ENCODE measurements at places on chromosomes 12 and 14.

GRCh38 chr14:57576498-57576897 lies 82.8 kb upstream of the CCDC198 start:
- no peak for DNase-seq

DNA sequence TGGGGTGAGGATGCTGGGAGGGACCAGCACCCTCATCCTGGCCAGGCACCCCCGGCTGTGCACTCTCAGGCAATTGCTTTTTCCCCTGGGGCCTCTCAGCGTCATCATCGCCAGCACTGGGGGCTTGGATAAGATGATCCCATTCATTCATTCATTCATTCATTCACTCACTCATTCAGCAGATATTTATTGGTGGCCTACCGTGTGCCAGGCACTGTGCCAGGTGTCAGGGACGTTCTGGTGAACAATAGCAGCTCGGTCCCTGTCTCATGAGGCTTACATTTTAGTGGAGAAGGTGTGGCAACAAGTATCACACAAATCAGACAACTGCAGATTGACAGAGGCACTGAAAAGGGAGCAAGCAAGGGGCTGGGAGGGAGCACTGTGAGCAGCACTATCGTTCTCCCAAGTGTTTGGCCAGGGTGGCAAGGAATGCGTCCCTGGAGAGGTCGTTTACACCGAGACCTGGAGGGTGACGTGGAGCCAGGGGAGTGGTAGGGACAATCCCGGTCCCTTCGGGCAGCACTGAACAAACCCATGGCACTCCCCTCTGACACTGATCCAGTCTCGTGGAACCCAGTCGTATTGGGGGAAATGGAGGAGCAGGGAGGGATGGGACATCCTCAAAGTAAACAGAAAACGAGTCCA lies 124.1 kb downstream of the PAPOLA start:
- no peak for DNase-seq

DNA sequence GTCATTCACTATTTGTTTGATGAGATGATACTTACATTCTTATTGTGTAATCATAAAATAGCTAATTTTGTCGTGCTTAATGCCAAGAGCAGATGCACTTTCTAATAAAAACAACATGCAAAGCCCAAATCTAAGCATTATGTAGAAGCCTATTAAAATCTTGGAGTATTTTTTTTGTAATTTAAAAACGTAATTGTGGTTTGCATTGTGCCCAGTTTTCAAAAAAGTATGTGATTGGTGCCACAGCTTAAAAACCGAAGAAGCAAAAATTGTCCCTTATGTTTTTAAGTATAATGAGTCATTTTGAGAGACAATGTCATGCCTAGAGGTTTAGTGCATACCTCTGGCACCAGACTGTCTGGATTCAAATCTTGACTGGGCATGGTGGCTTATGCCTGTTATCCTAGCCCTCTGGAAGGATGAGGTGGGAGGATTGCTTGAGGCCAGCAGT lies 464.8 kb upstream of the RGS6 start:
- DNase-seq = no peak

- DNase-seq = peak; percentile 81
Observed at GRCh38 chr14:99575043-99576023, 28.7 kb downstream of the CCDC85C start.

- no peak for DNase-seq
Observed at GRCh38 chr12:55041345-55042055, 21.7 kb downstream of the NEUROD4 start.

- DNase-seq = no peak
Observed at GRCh38 chr14:60639674-60640073, 9.6 kb downstream of the SIX1 start.

- no peak for DNase-seq
Observed at GRCh38 chr12:9588749-9589148, 19.0 kb downstream of the KLRB1 start.

DNA sequence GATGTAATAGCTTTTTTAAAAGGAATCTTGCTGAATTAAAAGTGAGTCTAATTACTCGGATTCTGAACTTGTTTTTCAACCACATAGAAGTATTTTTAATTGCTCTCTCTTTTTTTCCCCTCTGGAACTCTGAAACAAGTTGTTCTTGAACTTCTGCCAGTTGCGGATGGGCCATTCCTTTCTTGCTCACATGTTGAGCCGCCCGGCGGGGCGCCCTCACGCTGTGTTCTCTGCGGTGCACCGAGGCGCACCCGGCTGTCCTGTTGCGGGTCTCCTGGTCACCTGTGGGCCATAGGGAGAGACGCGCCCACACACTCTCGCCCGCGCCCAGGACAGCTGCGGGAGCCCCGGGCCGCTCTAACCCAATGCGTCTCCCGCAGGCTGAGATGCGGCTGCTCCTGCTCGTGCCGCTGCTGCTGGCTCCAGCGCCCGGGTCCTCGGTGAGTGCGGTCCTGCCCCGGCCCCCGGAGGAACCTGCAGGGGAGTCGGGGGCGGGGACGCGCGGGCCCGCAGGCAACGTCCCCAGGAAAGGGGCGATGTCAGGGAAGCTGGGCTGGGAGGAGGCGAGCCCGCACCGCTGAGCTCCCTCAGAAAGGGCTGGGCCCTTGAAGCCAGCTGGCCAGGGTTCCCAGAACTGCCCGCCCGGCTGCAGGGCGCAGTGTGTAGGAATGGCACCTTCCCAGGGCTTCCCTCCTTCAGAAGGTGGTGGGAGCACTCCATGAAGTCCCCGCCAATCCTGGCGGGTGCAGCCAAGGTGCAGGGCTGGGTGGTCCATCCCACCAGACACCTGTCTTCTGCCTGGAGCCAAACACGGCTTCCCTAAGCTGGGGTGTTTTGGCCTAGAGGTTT lies 2.3 kb downstream of the PAPLN start:
- no peak for DNase-seq

- DNase-seq = no peak
Observed at GRCh38 chr14:71583705-71584104, 348.5 kb upstream of the RGS6 start.

DNA sequence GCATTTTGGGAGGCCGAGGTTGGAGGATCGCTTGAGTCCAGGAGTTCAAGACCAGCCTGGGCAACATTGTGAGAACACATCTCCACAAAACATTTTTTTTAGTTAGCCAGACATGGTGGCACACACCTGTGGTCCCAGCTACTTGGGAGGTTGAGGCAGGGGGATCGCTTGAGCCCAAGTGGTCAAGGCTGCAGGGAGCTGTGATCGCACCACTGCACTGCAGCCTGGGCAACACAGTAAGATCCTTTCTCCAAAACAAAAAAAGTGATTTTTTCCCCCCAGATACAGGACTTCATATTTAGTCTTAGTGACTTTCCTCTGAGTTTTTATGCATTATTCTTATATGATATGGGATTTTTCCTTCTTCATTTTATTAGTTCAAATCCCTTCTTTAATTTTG lies 20.2 kb downstream of the OXA1L start:
- DNase-seq = no peak

GRCh38 chr12:3200032-3200617 lies 122.9 kb downstream of the TSPAN9 start:
- DNase-seq = peak; percentile 40

- no peak for DNase-seq
Observed at GRCh38 chr12:69469854-69470188, 367 bp upstream of the FRS2 start.

DNA sequence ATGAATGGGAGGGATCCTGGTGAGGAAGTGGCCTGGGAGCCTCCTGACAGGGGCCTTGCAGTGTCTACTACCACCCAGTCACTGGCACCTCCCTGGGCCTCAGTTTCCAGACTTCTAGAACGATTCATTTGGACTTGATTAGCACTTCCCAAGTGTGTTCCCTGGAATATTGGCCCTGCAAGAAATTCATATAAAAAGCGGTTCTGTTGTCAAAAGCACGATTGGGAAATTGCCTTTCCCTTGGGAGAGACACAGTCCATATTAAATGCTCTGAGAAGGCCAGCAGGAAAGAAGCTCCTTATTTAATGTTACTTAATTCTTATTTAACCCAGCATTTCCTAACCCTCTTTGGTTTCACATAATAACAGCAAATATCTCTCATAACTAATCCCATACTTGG lies 61.9 kb downstream of the DRAM1 start:
- no peak for DNase-seq

Measured in A549 (cell line).